ENCODE measurements at places on chromosomes 4 and X.

GRCh38 chrX:65750674-65751469 is 83.4 kb downstream of the MSN start:
- no peak for DNase-seq

DNA sequence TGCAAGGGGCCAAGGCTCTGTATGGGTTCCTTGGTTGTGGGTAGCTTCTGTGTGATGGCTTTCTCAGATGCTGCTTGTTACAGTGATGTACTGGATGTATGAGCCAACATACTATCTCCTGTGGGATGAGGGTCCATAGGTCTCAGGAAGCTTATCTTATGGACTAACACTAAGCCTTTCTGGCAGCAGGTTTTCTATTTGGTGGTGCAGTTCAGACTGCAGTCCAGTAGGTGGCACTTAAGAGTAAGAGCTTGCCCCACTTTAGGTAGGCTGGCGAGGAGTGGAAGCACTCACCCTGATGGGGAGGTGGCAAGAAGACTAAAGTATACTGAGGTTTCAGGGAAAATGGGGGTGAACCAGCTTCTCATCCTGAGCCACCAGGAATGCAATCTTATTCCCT is 306.7 kb upstream of the MAOA start:
- DNase-seq, result no peak

DNA sequence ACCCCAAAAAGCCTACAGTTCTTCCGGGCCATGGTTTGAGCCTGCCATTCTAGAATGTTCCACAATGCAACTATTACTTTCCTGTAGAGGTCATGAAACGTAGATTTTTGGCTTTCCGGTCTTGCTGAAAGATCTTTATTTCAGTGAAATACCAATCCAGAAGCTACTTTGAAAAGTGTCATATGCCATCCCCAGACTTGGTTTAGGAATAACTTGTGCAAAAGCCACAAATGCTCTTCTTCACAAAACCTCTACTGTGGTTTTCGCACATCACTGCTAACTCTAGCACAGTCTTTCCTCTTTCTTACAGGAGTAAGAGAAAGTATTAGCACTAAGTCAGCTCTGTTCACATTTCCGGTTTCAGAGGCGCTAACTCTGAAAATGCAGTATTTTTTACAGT is 12.7 kb upstream of the CD40LG start:
- no peak for DNase-seq

- no peak for DNase-seq
These were observed 159.6 kb downstream of the PTTG2 start for GRCh38 chr4:38119668-38120385.

- no peak for DNase-seq
These were observed 32.5 kb upstream of the FGFR3 start for GRCh38 chr4:1760521-1761071.

DNA sequence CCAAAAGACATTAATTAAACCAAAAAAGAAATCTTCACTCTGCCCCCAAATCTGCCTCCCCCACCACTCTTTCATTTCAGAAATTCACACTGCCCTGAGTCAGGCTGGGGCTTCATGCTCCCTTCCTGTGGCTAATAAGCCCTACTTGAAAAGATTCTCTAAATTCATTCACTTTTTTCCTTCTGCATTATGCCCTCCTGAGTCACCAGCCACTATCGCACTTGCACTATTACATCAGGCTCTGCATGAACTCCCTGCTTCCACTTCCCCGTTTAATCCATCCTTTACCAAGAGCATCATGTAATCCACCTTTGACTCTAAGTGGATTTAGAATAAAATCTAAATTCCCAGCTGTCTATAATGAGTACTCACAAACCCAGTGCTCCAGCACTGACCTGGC is 295.4 kb upstream of the KLF3 start:
- no peak for DNase-seq

DNA sequence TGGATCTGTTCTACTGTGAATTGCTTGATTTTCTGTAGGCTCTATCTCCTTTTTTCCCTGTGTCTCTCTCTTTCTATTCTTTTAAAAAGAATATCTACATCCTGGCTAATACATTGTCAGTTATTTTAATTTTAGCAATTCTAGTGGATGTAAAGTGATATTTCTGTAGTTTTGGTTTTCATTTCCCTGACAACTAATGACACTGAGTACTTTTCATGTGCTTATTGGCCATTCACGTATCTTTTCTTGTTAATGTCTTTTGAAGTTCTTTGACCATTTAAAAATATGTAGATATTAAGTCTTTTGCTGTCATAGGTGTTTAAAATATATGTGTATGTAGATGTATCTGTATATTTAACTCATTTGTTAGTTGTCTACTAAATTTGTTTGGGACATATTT is 59.0 kb upstream of the SOX3 start:
- DNase-seq, result no peak
